ENCODE measurements at places on chromosomes 4 and X. TPM values are rescaled to one million over a fixed set of nuclear protein-coding genes. Genes with fewer than 3 reads are reported as not detected.

BMP3 gene
- total RNA-seq: 0.05 TPM

ETNPPL gene
- not detected for total RNA-seq

STK32B gene
- total RNA-seq: 1.6 TPM

MAGEC3 gene
- total RNA-seq: not detected

FAM236D gene
- total RNA-seq: not detected

RBM47 gene
- 3.2 TPM for total RNA-seq

SPANXN3 gene
- not detected for total RNA-seq

PAGE2B gene
- not detected for total RNA-seq

ELMOD2 gene
- 60.0 TPM for total RNA-seq

LNX1 gene
- total RNA-seq: 4.5 TPM

CT83 gene
- not detected for total RNA-seq

Data from smooth muscle cell of the umbilical artery (primary cell).